ENCODE measurements at places on chromosomes 3 and 15.
A peak's percentile ranks its signal among the peaks of the same experiment; 100 is the strongest.

DNA sequence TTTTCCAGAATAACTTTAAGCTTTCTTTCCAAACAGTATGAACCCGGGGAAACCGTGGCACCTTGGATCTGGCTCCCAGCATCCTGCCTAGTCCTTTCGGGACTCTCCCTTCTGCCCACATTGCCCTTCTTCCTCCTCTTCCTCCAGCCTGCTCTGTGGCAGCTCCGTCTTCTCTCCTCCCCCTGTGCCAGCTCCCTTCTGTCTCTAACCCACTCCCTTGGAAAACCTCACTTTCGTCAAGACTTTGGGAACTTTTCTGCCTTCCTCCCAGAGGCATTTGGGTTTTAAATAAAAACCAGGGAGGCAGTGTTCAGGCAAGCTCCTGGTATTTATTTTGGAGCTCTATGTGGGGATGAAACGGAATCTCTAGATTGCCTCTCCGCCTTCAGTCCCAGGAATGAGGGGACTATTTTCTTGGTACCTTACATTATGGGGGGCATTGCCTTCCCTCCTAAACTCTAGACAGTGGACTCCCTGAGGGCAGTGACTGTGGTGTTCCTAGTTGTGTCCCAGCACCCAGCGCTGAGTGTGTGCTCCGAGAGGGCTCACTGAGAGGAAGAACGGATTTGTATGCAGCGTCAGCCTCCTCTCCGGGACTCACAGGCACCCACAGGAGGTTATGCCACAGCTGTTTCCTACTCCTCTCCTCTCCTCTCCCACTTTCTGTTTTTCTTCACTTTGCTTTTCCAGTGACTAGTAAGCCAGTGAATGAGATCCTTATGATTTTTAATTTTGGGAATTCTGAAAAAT is 105.4 kb upstream of the MRPS22 start:
- no peak for DNase-seq

DNA sequence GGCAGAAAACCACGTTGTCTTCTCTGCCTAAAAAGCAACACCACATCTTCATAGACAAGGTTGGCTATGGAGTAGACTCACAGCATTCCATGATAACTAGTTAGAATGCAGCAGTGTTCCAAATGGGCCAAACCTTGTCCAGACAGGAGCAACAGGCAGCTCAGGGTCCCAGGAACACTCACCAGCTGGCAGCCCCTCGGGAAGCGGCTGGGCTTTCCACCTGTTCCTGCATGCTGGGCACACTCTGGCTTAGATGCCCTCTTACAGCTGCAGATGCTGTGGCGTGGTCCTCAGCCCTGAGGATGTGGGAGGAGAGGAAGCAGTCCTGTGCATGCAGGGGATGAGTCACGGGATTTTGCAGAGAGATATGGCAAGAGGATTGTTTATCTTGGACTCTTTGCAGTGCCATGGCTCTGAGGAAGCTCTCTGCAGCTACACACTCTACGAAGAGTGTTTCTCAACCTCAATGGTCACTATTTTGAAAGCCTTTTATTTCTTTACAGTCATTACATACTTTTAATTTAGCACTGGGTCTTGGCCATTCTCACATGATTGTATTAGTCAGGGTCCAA is 11.3 kb downstream of the NRROS start:
- DNase-seq = no peak

DNA sequence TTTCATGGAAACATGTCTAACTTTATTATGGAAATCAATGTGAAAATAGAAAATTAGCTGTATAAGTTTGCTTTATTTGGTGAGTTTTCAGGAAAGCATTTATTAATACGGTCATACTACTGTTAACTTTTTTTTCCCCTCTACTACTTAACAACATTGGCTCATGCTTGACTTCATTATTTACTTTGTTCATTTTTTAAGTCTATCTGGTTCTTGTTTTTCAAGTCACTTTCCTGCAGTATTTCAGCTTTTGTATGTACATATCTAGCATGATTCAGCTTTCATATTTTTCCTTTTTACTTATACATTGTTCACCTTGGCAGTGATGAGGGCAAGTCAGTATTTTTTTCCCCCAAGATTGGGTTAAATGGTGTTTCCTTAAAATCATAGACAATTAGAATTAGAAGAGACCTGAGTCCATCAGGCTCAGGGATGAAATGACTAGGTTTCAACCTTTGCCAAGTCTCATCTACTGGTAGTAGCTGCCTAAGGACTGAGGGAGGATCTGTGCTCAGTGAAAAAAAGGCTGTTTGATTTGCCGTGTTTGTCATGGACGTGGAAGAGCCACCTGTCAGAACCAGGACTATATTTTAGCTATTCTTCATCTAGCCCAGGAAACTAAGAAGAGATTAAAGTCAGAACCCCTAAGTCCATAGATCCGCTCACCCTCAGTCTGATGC is 15.4 kb downstream of the TMOD3 start:
- DNase-seq = no peak

- DNase-seq = no peak
Observed at GRCh38 chr3:120909602-120909878, 1.5 kb downstream of the STXBP5L start.

DNA sequence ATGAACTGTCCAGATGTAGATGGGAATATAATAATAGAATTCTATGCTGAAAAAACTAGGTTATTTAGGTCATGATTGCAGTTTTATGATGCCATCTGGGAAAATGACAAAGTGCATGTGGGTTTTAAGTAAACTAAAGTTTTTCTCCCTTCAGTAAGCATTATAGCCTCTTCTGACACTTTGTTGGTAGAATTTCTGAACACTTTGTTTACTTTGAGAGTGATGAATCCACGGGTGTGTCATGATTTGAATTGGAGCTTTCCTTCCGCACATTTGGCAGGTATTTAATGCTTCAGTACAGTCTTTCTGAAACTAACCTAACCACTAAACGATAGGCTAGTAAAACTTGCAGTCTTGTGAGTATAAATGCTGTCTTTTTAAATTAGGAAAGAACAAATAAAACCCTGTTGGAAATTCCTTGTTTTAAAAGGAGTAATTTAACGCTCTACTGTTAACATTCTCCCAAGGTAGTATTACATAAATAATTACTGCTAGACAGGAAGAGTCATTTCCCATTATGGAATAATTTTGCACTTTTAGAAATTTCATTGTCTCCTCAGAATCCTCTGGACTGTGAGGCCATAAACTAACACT is 7.0 kb downstream of the FILIP1L start:
- no peak for DNase-seq

DNA sequence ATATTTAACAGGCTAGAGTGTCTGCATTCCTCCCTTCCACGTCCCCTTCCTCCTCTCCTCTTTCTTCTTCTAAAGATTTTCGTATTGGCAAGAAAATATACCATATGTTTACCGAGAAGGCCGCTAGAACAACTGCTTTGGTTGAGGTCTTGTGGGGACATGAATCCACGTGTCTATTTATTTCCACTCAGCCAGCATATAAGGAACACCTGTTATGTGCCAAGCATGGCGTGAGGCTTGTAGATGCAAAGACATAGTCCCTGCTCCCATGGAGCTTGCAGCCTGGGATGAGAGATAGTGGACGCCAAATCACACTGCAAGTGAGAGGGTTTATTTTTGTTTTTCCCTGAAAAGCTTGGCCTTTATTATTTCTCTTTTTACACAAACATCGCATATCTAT is 57.1 kb downstream of the SLC7A14 start:
- no peak for DNase-seq

DNA sequence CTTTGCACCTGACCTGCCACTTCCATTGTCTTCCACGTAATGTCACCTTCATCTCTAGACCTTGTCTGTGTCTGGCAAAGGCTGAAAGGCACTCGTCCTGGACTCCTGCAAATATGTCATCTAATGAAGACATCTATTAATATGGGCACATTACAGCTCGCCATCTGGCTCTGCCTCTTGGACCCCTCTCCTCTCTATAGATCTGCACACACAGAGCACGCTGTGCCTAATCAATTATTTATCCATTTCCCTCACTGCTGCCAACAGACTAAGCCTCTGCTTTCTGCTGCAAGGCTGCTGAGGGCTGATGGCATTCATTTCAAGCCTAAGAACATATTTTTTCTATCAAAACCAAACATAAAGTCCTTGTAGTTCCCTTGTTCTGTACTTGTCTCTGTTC is 573.0 kb downstream of the TUSC7 start:
- no peak for DNase-seq

- DNase-seq = no peak
Observed at GRCh38 chr3:135103917-135104316, 308.9 kb downstream of the EPHB1 start.

GRCh38 chr3:147838652-147839051 is 429.5 kb downstream of the ZIC1 start:
- DNase-seq = no peak

- DNase-seq = no peak
Observed at GRCh38 chr15:99361545-99362185, 110.4 kb downstream of the LRRC28 start.

DNA sequence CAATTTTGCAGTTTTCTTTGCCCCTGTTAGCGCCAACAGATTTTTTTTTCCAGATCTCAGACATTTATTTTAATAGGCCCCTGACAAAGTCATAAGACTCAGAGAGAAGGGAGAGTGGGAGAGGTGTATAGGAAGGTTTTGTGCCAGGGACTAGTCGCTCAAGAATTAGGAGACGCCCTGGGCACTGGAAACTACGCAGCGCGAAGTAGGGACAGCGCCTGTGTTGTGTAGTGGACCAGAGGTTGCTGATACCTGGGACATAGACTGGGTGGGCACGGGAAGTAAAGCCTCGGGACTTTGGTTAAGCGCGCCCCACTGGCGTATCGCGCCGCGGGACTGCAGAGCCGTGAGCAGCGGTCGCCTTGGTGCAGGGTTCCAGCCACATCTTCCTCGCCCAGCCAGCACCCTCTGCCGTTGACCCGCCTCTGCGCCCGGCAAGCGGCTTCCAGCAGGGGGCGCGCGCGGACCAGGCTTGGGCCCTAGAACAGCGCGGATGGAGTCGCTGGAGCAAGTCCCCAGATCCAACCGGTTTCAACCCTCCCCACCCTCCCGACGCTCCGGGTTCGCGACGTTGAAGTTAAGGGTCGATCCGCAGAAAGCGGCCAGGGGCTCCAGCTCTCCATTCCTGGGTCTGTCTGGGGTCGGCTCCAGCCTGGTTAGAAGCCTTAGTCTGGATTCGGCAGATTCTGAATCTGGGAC is 3.0 kb upstream of the ISLR2 start:
- peak; percentile 76 for DNase-seq

DNA sequence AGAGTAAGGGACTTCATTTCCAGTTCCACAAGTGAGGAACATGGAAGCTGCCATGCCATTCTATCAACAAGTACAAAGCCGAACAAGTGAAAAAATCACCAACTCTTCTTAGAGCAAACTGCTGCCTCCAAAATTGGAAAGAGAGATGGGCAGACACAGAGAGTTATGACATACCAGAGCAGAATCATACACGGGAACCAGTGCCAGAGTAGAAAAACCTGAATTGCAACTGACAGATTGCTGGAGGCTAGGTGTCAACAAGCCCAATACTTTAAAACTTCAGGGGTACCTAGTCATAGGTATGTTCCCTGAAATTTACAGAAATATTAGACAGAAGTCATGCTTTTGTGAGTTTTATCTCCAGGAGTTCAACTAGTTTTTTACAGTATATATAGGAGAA is 62.0 kb downstream of the TTBK2 start:
- no peak for DNase-seq

DNA sequence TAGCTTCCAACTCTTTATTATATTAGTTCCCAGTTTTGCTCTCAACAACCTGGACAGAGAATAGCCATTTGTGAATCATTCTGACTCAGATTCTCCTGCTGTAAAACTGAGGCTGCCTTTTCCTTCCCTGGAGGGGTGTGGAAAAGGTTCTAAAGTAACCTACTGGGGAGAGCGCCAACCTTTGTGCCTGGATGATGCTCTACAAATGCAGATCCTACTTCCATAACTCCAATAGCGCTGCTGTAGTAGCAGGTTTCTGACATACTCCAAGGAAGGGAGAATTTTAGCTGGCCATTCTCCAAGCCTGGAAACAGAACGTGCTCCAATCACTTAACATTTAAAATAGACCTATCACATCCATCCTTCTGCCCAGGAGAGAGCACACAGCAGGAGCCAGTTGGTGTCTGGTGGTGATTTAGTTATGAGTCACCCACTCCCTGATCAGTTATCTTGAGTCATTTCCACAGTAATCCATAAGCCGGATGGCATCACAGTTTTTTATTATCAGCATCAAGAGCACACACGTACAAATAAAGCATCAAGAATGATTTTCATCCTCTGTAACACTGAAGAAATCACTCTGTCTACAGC is 38.3 kb downstream of the MYH15 start:
- DNase-seq = no peak

DNA sequence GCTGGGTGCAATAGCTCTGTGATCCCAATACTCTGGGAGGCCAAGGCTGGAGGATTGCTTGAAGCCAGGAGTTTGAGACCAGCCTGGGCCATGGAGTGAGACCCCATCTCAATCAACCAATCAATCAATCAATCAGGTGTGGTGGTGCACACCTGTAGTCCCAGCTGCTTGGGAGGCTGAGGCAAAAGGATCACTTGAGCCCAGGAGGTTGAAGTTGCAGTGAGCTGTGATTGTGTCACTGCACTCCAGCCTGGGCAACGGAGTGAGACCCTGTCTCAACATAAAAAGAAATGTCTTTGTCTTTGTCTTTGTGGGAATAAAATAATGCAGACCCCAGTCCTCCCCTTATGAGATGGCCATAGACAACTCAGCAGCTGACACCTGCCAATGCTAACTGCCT is 34.9 kb upstream of the TLE3 start:
- DNase-seq = no peak

- DNase-seq = no peak
Observed at GRCh38 chr15:73482166-73482565, 39.2 kb downstream of the REC114 start.

GRCh38 chr3:154625756-154626155 is 195.8 kb upstream of the GPR149 start:
- no peak for DNase-seq

- DNase-seq = no peak
Observed at GRCh38 chr3:119794401-119794800, 12.5 kb downstream of the NR1I2 start.

DNA sequence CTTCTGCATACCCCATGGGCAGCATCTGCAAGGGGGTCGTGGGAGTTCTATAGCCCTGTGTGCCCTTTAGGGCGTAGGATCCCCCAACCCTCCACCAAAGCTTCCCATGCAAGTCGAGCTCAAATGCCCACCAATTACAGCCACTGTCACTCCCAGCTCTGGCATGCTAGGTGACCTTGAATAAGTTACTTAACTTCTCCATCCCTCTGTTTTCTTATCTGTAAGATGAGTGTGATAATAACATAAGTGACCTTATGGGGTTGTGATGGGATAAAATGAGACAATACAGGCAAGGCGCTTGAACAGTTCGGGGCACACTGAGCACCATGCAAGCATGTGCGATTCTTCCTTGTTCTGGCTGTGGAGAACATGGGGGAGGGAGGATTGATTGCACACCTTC is 74.8 kb upstream of the POMGNT2 start:
- no peak for DNase-seq

- DNase-seq = no peak
Observed at GRCh38 chr3:101973163-101973505, 123.8 kb downstream of the NFKBIZ start.

- DNase-seq = no peak
Observed at GRCh38 chr15:58273104-58273503, 134.9 kb downstream of the AQP9 start.

Data from CD4-positive, alpha-beta T cell treated with Interleukin-10 for 1 hour (primary cell).